ENCODE measurements at places on chromosomes 2 and 18.

- DNase-seq = no peak
Measured at GRCh38 chr2:158221063-158222020, 119.7 kb downstream of the UPP2 start.

GRCh38 chr2:152370783-152371182 is 35.8 kb downstream of the FMNL2 start:
- DNase-seq = no peak

DNA sequence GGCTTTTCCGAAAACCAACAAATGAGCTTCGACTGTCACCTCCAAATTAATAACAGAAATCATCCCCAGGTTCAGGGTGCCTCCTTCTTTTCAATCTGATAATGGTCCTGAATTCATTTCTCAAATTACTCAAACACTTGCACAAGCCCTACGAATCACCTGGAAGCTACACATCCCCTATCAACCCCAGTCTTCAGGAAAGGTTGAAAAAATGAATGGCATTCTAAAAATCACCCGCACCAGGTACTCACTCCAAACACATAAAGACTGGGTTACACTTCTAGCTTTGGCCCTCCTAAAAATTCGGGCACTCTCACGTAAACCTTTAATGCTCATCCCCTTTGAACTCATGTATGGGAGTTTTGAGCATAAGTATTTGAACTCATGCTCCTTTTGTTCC is 23.9 kb downstream of the EIF2AK2 start:
- no peak for DNase-seq

GRCh38 chr2:224175538-224175937 is 136.5 kb upstream of the SERPINE2 start:
- no peak for DNase-seq

DNA sequence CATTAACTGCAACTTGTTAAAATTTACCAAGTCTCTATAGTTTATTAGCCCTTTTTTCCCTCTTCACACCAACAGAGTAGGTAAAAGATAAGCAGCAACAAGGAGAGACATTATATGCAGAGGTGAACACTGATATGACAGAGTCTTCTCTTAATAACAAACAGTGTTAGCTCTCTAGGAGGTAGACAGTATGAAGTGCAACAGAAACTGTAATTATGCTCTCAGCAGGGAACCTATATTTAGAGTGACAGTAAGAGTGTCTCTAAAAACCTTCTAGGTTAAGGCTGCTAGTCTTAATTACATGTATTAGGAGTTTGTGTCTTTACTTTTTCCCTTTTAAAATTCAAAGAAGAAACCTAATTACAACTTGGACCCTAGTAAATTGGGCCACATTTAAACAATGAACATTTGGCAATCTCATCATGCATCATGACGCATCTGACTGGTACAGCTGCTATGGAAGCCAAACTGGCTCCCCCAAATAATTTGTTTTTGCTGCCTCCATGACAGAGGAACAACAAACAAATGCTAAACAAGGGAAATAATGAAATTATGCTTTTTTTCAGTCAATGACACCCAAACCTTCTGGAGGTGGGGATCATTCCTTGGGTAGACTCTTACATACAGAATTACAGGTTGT is 69.9 kb upstream of the MMADHC start:
- no peak for DNase-seq

GRCh38 chr2:207061181-207061580 is 104.6 kb downstream of the KLF7 start:
- DNase-seq = no peak

DNA sequence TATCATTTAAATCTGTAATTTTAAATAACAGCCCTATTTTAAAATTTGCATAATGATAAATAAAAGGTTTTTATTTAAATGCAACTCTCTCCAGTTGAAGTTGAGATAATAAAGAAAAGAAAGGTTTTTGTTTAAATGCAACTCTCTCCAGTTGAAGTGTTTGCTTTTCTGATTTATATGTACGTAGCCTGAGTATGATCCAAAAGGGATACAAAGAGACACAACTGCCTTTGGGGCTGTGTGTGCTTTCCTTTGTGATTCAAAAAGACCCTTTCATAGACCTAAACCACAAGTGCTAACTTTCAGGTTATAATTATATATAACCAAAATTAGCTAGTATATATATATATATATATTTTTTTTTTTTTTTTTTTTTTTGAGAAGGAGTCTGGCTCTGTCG is 76.2 kb upstream of the MFF start:
- DNase-seq = no peak

DNA sequence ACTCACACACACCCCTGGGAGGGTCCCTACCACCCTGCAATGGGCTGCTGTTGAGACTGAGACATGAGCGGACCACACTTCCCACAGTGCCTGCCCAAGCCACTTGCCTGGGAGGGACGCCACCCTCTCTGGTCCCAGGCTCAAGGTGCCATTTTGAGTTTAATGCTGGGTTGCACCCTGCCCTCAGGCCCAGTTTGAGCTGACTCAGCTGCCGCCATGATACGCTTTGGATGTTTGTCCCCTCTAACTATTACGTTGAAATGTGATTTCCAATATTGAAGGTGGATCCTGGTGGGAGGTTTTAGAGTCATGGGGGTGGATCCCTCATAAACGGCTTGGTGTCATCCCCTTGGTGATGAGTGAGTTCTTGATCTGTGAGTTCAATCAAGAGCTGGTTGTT is 76.4 kb upstream of the DYNC1I2 start:
- no peak for DNase-seq

DNA sequence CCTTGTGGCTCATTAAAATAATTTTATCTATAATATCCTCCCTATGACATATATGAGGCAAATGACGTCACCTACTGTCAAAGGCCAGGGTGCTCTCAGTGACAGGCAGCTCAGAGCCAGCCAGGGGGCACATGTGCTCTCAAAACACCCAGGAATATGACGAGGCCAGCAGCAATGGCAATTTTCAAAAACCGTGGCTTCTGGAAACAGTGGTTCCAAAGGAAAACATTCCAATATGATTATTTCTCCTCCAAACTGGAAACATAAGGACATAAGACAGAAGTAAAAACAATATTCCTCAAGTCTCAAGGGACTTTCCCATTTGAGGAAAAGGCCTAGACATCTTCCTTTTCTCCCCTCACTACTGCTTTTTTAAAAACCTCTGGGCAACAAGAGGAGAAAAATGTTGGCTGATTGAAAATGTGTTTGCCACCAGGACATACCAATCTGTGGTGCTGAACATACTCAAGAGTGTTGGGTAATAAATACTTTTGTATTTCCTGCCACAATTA is 40.8 kb downstream of the RNF152 start:
- no peak for DNase-seq

- DNase-seq = no peak
Measured at GRCh38 chr2:181471226-181471625, 14.0 kb downstream of the ITGA4 start.

Measured in stimulated activated CD8-positive, alpha-beta memory T cell treated with anti-CD3 and anti-CD28 coated beads, Interleukin-12 subunit alpha, Interleukin-12 subunit beta, amount 100 ng/mL, for 1 hour (primary cell).